ENCODE measurements at places on chromosomes 11 and 22.

- DNase-seq: no peak
Observed at GRCh38 chr11:1218256-1218787, 4.5 kb upstream of the MUC5B start.

DNA sequence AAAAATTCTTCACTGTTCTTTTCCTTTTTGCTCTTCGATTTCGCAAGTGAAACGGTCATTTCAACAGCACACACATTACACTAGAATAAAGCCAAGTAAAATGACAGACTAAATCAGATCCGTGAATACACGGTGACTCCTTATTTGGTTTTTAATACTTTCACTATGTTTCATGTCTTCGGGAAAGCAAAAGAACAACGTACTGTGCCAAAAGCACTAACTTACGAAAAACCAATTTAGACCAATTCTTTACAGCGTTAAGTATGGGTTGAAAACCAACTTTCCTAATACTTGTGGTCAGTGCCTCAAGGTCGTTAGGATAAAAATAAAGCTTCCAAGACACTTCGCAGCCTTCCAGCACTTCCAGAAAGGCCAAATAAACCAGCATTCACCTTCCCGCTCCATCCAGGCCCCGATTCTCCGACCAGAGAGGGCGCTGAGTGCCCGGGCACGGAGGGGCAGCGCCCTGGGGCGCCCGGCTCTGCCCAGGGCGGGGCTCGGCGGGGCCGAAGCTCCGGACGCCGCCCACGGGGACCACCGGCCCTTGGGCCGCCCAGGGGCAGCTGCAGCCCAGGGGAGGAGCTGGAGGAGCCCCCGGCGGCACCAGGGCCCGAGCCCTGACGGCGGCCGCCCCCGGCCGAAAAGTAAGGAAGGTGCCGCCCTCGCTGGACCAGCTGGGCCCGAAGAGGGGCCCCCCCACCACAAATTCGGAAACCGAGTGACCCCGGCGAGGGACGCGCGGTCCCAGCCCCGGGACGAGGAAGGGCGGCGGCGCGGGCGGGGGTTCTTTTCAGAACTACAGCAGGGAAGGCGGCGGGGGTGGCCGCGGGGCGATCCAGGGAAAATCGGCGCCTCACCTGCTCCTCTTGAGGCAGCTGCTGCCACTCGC, 499 bp downstream of the ATL3 start:
- no peak for DNase-seq

GRCh38 chr11:92384358-92384757, 159.7 kb downstream of the FAT3 start:
- DNase-seq: no peak

DNA sequence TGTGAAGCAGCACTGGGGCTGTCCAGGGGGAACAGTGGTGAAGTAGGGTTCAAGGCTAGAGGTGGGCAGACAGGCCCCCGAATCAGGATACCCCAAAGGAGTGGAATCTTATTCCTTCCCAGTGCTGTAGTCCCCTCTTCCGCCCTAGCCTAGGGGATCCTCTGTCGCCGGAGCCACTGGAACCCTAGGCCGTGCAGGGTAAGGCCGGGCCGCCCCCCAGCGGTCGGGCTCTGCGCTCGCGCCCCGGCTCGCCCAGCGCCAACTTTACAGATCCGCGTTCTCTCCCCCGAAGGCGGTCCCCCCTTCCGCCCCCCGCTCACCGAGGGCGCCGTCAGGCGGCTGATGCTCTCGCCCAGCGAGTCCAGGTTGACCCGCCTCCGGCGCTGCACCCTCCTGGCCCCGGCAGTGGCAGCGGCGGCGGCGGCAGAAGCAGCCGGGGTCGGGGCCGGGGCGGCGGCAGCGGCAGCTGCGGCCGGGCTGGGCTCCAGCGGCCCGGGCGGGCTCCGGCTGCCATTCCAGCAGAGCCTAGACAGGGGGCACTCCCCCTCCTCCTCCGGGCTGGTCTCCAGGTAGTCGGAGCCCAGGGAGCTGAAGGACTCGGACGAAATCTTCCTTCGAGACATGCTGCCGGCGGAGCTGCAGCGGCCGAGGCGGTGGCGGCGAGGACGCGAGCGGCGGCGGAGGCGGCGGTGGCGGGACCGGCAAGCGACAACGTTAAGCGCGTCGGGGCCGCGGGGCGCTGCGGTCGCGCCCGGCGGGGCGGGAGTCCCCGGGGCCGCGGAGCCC, 650 bp downstream of the GUCY1A2 start:
- no peak for DNase-seq

GRCh38 chr11:121152764-121153163, 51.7 kb downstream of the TECTA start:
- DNase-seq: no peak

DNA sequence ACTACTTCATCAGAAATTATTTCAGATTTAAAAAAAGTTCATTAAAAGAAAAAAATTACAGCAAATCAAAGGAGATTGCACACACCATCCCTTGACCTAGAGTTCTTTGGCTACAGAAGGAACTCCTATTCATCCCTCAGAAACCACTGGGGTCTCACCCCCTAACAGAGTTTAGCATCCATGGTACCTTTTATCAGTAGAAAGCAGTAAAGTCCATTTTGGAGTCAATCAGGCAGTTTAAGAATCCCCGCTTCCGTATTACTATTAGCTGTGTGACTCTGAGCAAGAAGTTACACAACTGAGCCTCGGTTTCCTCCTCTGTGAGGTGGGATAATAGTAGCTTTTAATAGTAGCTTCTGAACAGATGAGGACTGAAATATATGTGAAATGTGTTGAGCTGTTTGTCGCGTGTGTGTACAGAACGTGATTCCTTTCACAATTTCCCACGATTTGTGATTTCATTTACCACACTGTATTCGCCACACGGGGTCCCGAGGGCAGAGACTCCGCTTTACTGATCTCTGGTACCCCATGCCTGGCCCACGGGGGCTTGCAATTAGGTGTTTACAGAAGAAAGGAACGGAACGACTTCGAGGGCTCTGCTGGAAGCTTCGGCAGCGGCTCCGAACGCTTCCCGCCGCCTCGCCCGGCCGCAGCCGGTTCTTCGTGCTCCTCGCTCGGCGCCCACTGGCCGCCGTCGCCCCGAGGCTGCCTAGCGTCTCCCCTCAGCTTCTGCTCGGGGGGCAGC, 72.5 kb upstream of the ZBED5 start:
- DNase-seq: no peak

DNA sequence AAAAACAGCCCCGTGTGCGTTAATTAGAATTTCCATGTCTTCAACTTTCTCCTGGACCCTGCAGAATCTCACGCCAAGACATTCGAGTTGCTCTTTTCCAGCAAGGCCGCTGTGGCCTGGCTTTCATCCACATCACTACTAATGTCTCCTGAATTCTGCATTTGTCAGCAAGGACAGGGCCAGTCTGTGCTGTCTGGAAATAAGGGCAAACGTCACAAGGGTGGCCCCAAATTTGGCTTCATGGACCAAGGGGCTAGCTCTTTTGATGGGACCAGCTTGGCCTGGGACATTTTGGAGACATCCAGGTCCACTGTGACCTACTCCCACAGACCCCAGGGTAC, 33.4 kb downstream of the KCNQ1OT1 start:
- no peak for DNase-seq

DNA sequence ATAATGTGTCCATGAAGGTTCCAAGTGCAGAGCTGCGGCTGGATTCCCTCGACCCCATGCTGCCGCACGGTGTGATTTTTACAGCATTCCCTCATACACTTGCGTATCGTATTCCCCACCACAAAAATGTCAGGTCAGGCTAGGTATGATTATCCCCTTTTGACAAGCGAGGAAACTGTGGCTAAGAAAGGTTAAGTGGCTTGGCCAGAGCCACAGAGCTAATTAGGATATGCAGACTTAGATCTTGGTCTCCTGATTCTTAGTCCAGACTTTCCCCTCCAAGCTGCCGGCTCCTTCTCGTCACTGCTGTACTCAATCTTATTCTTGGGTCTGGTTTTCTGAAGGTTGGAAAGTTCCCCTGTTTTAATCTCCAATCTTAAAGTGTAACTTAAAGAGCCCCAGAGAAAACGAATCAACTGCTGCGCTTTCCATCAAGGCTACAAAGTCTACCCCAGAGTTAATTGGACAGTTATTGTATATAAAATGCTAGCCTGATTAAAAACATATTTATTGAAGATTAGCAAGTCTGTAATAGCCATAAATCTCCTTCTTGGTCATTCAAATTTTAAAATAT, 176.6 kb downstream of the ADAMTS15 start:
- DNase-seq: no peak

DNA sequence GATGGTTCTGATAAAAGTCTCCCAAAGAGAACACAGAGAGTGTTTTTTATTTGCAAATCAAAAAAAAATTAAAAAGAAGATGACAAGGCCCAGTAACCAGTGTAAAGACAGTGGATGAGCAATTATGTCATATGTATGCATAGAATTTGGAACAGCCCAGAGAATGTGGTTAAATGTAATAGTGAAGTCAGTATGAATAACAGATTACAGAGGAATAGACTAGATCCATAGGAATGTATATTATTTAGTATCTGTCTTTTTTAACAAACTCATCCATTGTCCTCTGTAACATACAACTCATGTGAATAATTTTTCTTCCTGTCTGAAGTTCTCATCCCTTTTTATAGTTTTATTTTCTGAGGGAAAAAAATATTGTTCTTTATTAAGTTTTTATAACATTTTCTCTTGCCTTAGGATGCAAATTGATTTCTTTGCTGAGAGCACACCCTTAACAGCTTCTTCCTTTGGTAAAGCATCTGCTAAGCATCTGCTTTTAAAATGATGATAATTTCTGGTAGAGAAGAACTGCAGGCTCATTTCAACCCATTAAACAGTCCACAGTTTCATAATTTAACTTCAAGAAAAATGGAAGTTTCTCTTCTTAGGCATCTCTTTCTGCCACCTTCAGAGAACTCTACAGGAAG, 266.5 kb upstream of the MTNR1B start:
- no peak for DNase-seq

DNA sequence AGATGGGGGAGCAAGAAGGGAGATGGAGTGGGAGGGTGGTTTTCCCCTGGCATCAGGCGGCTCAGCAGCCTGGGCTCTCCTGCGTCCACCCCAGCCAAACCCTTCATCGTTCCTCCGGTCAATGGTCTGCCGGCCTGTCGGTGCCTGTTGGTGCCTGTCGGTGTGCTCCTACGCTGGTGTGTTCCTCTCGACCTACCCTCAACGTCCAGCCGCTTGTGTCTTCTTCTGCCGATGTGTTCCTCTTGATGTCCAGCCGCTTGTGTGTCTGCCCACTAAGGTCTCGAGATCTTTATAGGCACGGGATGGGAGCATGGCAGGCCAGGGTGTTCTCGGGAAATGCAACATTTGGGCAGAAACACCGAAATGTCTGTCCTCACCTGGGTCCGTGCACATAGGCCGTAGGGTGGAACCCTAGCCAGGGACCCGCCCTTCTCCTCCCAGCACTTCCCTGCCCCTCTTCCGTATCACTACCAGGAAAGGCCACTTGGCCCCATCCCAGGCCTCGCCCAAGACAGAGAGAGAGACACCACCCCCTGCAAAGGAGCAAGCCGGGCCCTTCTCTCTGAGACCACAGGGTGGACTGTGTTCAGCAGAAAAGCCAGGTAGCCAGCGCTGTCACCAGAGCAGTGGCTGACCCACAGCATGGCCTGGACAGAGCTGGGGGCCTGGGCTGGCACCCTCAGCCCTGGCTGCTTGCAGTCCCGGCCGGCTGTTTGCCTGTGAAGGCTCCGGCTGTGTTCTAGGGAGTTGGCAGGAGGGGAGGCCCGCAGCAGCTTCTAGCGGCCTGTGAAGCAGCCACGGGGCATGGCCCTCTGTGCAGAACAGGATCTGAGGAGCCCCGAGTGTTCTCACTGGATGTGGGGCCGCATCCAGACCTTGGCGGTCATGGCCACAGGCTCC, 61.6 kb upstream of the KCNQ1OT1 start:
- DNase-seq: no peak

DNA sequence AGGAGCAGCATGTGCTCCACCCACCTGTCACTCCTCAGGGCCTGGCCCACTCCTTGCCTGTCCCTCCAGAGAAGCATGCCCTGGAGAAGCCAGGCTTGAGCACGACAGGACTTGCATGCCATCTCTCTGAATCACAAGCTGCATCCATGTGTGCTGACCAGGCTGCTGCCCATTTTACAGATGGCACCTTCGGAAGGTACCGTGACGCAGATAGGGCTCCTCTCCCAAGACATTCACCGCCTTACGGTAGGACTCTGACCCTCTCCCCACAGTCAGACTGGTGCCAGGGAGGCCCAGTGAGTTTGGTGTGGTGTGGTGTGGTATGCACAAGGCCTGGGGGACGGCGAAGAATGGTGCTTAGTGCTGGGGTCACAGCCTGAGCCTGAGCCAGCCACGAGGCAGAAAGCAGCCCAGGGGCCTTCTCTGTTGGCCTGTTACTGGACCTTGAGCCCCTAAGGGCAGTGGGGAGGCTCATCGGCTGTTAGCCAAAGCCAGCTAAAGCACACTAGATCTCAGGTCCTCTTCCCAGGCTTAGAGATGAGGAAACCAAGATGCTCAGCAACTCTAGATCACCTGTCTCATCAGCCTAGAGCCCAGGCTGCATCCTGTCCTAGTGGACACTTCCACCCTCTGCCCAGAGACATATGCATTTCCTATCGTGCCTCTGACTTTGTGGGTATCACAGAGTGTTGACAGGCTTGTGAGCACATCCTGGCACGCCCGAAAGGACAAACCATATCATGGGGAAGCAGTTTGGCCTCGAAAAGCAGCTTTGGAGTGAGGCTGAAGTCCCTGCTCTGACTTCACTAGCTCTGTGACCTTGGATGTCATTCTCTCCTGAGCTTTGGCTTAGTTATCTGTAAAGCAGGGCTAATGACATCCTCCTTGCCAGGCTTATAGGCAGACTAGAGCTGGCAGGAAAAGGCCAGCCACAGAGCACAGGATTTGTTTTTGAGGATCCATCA, 17.8 kb downstream of the CYB5R2 start:
- no peak for DNase-seq

DNA sequence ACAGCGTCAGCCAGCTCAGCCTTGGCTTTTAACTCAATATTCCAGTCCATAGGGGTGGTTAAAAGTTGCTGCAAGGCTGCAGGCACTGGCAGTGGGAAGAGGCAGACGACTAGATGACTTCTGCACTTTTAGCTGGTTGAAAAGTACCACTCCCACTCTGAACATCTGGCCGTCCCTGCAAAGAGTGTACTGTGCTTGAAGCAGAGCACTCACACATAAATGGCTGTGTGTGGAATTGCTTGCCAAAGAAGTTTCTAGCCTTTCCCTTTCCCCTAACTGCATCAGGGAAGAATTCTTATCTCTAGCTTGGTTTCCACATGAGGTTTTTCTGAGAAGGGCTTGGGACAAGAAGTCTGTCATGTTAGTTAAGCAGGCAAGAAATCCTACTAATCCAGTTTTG, 5.1 kb upstream of the PHLDB1 start:
- DNase-seq: no peak

DNA sequence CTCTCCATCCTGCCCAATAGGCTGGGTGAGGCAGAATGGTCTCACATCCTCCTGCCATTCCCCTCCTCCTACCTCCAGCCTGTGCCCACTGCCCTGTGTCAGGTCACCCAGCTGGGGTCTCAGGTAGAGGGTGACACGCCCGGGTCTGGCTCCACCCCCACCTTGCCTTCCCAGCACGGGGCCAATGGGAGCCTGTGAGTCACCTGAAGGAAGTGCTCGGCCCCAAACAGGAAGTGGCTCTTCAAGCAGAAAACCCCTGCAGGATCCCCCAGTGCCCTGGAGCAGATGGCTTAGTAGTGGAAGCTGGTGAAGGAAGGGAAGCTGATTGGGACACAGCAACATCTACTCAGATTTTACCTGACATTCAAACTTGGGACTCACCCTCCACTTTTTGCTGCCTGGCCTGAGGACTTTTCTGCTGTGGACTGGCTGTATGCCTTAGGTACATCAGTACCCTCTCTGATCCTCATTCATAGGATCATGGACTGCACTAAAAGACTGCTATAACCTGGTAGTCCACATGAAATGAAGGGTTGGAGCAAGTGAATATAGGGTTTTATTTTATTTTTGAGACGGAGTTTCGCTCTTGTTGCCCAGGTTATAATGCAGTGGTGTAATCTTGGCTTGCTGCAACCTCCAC, 33.4 kb downstream of the GDPD5 start:
- no peak for DNase-seq

Data from GM12878 (cell line).